Aorta (tissue), 5 donors: ENCODE measurements at places on chromosomes 2 and 18. TPM values are rescaled to one million over a fixed set of nuclear protein-coding genes. Genes with fewer than 3 reads are reported as not detected.
A peak's percentile ranks its signal among the peaks of the same experiment; 100 is the strongest.

GRCh38 chr2:241451840-241452506, 56.4 kb downstream of the STK25 start:
- no peak for DNase-seq

The CENPA gene
- 1.2 TPM for total RNA-seq

DNA sequence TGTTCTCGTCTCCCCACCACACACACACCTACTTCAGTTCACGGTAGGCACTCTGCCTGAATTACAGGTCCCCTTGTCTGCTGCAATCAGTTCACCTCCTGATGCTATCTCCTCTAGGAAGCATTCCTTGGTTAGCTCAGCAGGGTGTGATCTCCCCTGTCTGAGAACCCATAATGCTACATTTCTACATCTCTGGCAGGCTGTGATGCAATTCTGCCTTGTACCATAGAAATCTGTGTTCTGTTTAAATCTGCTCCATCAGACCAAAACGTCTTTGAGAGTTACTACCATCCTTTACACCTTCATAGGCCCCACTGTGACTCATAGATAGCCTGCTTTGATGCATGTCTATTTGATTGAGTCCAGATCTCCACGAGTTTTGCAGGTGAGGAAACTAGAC, 103.9 kb downstream of the TTC32 start:
- no peak for DNase-seq

GRCh38 chr2:200705305-200706041, 106.2 kb upstream of the BZW1 start:
- no peak for DNase-seq

The ANKRD53 gene
- total RNA-seq: 3.3 TPM

GRCh38 chr2:26583381-26583911, 57.7 kb downstream of the CIB4 start:
- peak; percentile 24 for DNase-seq

The NPHP1 gene
- total RNA-seq: 3.9 TPM

DNA sequence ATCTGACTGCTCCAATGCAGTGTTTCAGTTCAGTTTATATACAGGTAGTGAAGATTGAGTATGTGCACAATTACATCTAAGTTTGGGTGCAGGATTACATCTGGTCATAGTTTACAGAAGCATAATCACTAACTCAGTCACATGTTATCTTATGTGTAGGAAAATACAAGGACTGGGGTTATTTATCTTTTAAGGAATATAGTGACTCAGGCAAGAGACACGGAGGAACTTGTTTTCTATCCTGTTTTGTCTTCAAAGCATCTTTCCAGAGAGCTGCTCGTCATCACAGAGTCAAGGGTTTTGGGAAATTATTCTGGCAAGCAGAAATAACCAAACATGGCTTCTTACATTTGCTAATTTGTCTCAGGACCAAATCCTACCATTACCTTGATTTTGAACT, 1371.5 kb upstream of the TMEFF2 start:
- DNase-seq: no peak

DNA sequence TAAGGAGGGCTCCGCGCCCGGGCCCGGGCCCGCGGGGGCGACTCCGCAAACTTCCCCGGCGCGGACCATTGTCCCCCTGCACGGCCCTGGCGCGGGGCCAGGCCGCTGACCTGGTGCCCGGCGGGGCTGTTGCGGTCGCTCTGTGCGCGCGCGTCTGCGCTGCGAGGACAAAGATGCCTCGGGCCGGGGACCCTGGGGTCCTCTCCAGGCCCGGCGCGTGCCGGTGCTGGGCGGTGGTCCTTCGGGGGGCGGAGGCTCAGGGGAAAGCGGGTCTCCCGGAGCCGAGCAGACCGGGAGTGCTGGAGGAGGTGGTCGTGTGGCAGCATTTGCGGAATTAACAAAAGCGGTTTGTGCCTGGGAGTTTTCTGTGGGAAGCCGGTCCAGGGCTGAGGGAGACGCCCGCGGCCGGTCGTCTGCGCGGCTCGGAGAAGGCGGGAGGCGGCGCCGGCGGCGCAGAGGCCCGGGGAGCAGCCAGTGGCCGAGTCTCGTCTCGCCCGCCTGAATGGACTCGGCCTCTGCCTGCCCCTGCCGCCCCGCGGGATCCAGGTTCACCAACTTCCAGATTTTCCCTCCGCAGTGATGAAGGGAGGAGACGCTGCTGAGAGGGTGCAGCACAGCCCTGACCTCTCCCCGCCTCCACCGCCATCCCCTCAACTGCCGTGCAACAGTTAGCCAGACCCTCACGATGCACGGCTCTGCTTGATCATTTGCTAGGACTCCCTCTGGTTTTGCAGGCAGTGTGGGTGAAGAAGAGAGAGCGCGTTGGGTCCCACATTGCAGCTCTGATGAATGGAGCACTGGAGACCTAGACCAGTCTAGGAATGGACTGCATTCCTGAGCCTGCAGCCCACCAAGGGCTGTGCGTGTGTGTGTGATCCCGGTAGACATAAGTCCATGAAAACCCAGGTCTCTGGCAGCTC, 705 bp downstream of the EFR3B start:
- DNase-seq: peak; percentile 83

The ZNF519 gene
- 10.0 TPM for total RNA-seq

DNA sequence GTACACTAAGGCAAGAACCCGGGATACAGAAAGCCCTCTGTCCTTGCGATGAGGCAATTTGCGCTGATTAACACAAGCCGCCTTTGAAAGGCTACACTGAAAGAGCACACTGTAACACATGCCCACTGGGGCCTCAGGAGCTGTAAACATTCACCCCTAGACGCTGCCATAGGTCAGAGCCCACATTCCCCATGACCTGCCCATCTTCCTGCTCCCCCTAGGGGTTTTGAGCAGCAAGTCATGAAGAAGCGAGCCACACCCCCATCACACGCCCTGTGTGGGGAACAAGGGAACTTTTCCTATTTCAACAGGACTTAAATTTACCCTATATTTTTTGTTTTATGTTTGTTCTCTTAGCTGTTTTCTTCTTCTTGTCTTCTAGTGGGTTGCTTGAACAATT, 47.8 kb upstream of the SLC4A10 start:
- DNase-seq: no peak

GRCh38 chr2:54099829-54100585, 15.4 kb upstream of the ACYP2 start:
- no peak for DNase-seq

GRCh38 chr2:37637190-37637860, 34.1 kb downstream of the CDC42EP3 start:
- no peak for DNase-seq
